ENCODE measurements at places on chromosomes 16 and 17.

DNA sequence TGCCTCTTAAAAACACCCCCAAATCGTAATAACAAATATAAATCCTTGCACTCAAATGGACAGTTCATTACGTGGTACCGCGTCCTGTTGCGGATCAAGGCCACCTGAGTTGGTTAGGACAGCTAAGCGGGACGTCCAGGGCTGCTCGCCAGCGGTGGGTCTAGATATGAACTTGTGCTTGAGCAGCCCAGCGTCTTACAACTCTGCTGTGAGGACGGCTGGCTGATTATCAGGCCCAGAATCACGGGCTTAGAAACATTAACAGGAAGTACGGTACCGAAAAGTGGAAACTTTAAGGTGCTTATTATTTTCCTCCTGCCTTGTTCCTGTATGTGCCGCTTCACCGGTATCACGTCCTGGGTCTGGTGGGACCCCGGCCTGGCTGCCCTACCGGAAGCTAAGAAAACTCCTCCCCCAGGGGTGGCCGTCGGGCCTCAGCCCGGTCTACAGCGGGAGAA, 832 bp upstream of the SRRM2 start:
- DNase-seq, result peak; percentile 89

GRCh38 chr16:12305847-12306801, 329.6 kb downstream of the SNX29 start:
- peak; percentile 18 for DNase-seq

- DNase-seq, result no peak
These were observed 9.4 kb downstream of the KIAA0513 start for GRCh38 chr16:85037050-85037410.

DNA sequence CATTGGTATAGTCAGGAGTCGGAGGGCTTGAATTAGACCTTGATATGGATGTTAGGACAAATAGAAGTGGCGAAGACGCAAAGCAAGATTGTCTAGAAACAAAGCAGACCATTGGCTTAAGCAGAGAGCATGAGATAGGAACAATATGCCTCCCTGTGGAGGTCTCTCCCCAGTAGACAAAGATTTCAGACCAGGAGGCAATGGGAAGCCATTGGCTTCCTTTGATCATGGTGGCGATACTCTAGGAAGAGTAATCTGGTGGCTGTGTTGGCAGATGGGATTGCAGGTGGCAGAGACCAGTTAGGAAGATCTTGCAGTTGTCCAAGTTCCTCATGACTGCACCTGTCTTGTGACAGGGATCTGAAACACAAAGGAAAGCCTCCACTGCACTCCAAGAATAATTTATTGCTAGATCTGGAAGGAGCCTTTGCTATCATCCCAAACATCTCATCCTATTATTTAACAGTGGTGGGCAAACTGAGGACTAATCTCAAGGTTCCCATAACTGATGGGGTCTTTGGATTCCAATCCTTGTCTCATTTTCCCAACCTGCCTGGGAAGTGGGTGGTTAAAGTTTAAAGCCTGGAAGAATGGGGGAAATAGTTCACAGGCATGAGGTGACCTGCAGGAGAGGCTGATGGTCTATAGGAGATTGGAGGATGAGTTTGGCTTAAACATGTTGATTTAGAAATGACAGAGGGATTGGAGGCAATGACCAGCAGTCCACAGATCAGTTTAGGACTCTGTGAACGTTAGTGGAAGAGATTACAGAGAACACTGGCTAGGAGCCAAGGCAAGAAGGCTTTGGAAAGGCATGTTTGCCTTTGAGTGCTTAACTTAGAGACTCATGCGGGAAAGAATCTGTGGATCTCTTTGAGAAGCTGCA, 37.0 kb downstream of the HLF start:
- DNase-seq, result peak; percentile 62

DNA sequence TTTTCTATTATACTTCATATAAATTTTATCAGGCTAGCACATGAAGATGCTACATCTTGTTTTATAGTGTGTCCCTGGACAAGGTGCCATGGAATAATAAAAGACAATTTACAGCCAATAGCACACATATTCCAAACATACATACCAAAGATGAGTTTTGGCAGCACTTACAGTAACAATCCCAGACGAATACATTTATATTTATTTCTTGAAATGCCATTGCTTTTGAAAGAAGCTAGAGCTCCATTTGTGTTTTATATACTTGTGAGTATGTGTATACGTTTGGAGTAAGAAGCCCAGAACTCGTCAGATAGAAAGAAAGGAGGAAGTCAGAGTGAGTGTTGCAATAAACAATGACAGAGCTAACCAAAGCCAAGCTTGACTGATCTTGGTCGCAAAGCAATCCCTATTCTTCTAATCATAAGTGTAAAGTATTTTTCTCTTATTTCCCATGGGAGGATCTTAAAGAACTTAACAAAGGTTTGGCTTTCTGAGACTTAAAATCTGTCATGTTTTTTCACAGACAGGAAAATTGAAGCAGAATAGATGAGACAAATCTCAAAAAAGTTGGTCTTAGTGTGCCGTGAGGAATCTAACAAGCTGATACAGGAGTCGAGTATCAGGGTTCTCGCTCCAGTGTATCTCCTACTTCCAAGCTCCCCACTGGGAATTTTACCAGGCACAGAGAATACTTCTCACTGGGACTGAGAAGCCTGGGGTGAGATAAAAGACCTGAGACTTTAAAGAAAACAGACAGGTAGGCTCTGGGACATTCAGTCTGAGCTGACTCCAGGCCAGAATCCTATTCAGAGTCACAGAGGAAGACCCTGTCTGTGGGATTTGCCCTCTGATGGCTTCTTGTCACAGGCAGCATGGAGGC, 175.4 kb downstream of the AATF start:
- DNase-seq, result no peak

DNA sequence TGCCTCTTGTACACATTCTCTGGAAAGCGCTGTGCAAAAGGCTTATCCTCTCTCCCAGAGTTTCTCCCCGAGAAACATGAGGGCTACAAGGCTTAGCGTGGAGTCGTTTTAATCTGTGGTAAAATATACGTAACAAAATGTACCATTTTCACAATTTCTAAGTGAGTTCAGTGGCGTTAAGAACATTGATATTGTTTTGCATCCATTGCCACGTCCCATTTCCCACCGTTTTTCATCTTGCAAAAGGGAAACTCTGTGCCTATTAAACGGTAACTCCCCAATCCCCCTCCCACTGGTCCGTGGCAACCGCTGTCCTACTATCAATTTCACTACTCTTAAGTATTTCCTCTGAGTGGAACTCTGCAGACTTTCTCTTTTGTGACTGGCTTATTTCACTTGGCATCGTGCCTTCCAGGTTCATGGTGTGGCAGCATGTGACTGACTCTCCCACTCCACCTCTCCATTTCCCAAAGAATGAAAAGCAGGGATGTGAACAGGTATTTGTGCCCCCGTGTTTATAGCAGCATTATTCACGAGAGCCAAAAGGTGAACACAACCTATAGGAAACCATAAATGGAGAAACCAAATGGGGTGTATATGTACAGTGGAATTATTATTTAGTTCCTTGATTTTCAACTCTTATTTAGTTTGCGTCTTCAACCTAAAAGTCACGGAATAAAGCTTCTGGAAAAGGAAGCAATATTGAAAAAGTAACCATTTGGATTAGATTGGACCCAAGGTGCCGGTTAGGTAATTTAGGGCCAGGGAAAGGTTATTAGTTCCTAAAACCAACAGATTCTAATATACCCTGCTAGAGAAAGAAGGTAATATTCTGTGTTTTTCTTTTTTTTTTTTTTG, 1.1 kb upstream of the USP32 start:
- peak; percentile 93 for DNase-seq

GRCh38 chr16:11158018-11158417, 98.0 kb downstream of the SOCS1 start:
- no peak for DNase-seq

- no peak for DNase-seq
These were observed 196.6 kb downstream of the RAB11FIP4 start for GRCh38 chr17:31588034-31588433.

DNA sequence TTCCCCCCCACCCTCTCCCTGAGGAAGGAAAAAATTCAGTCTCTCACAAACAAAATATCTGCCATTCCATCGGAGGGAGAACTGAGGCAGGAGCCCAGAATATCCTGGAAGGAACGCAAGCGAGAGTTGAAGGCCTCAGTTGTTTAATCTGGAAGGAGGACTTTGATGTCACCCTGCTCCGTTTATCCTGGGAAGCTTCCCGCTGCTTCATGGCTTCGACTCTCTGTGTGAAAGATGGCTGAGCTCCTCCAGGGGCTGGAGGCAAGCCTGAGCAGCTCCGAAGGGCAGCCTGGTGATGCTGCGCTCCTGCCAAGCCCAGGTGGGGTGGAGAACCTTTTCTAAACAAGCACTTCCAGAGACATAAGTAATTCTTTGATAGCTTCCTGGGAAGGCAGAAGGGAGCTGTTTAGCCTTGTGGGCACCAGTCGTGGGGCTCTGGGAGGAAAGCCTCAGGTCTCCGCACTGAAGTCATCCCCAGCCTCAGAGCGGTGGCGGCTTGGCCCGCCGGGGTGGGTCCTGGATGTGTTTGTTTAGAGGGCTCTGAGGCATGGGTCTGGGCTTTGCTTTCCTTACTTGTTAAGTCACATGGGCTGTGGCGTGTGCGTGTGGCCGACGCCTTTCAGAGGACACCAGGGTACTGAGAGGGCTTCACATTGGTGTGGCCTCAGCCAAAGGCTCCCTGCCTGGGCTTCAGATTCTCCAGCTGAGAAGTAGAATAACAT, 7.9 kb downstream of the NKD1 start:
- DNase-seq, result no peak
